ENCODE measurements at places on chromosomes 13 and 19. TPM values are rescaled to one million over a fixed set of nuclear protein-coding genes. Genes with fewer than 3 reads are reported as not detected.

DNA sequence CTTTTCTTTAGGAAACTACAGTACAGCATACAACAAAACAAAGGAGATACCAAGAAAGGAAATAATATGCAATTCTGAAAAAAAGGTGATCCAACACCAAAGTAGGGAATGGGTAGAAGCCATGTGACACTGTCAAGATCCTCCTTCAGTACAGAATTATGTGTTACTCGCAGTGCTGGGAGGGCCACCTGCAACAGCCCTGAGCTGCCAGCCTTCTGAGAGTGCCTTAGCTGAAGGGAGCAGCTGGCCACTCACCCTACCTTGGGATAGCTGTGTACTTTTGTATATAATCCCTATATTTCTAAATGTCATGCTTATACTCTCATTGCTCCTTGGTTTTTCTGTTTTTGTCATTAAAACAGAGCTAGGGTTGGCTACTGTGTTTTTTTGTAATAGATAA lies 1518.2 kb upstream of the PCDH20 start:
- H3K27me3 ChIP-seq = no peaks in the 10 kb centered on the region
- DNase-seq = no peak
- H3K36me3 ChIP-seq = no peaks in the 10 kb centered on the region

DNA sequence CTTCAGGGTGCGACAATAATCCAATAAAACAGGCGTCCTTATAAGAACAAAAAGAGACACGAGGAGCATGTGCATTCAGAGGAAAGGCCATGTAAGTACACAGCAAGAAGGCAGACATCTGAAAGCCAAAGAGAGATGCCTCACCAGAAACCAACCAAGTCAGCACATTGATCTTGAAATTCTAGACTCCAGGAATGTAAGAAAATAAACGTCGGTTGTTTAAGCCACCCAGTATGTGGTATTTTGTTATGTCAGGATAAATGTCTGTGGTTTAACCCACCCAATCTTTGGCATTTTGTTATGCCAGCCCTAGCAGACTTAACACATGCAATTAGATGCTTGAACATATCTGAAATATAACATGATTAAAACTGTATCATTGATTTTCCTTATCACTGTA lies 452.0 kb downstream of the SLITRK6 start:
- no peak overlapping the region for H3K27ac ChIP-seq
- H3K4me1 ChIP-seq = peaks cover 14% of the 10 kb centered on the region
- peak; percentile 0 for DNase-seq
- no peaks in the 10 kb centered on the region for H3K36me3 ChIP-seq
- no peak overlapping the region for H3K4me3 ChIP-seq

SMIM17 gene
- total RNA-seq = not detected

ZNF329 gene
- total RNA-seq = 9.5 TPM

DNA sequence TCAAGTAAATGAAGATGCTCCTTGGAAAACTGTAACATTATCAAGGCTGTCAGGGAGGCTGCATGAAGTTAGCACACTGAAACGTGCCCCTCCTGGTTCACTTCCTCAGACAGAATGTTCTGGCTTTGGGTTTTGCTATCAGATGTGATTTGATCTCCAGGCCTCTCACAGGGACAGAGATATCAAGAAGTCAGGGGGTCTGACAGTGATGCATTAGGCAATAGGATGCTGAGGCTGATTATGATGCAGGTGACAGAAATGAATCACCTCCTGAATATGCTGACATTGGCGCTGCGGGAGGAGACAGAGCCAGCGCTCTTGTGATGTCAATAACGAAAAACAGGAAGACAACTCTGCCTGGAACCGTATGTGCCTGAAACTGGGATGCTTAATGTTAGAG lies 278.5 kb downstream of the DCT start:
- H3K36me3 ChIP-seq = no peaks in the 10 kb centered on the region
- H3K4me3 ChIP-seq = no peak overlapping the region
- H3K27ac ChIP-seq = no peak overlapping the region
- no peaks in the 10 kb centered on the region for H3K27me3 ChIP-seq
- DNase-seq = no peak
- H3K4me1 ChIP-seq = no peaks in the 10 kb centered on the region

GRCh38 chr13:25529425-25529824 lies 157.7 kb downstream of the ATP8A2 start:
- no peak overlapping the region for H3K27ac ChIP-seq
- H3K27me3 ChIP-seq = peaks cover 19% of the 10 kb centered on the region
- no peak for DNase-seq
- no peaks in the 10 kb centered on the region for H3K4me1 ChIP-seq

- no peaks in the 10 kb centered on the region for H3K27me3 ChIP-seq
- no peak overlapping the region for H3K4me3 ChIP-seq
- no peaks in the 10 kb centered on the region for H3K36me3 ChIP-seq
- H3K27ac ChIP-seq = no peak overlapping the region
Measured at GRCh38 chr13:77853703-77854102, 64.9 kb downstream of the EDNRB start.
